ENCODE measurements at places on chromosomes 11 and 22.

GRCh38 chr11:46827995-46828394, 18.1 kb downstream of the CKAP5 start:
- no peak for DNase-seq

- DNase-seq, result no peak
Measured at GRCh38 chr11:69912911-69913451, 93.8 kb upstream of the FGF3 start.

DNA sequence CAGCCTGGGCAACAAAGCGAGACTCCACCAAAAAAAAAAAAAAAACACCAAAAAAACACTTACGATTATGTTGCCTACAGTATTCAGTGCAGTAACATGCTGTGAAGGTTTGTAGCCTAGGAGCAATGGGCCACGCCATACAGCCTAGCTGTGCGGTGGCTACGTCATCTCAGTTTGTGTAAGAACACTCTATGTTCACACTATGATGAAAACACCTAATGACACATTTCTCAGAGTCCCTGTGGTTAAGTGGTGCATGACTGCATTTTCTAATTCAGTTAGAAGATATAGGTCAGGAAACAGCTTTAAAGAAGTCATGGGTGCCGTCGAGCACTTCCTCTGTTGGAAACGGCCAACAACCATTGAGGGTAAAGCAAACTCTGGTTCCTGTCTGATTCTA, 75.7 kb upstream of the ANO1 start:
- no peak for DNase-seq

DNA sequence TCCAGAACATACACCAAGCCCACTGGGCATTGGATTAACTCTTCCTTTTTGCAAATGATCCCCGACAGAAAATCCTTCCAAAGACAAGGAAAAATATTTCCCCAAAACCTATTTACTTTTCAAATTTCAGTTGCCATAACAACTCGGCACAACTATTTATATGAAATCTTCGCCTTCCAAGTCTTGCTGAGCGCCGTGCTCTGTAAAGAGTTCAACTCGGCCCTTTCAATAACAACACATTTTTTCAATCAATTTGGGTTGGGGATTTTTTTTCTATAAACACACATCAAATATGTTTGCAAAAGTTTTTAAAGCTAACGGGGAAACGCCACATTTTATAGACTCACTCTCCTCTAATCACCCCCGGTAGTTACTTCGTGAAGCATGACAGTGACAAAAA, 333.8 kb downstream of the MN1 start:
- DNase-seq, result no peak

- DNase-seq, result no peak
Measured at GRCh38 chr22:46397951-46398350, 62.4 kb downstream of the TRMU start.

- DNase-seq, result no peak
Measured at GRCh38 chr11:83034673-83035014, 37.1 kb downstream of the RAB30 start.

GRCh38 chr11:132704781-132705375, 827.4 kb downstream of the OPCML start:
- no peak for DNase-seq

- DNase-seq, result no peak
Measured at GRCh38 chr11:65781152-65781961, 581 bp upstream of the AP5B1 start.

- no peak for DNase-seq
Measured at GRCh38 chr22:43331069-43331451, 12.1 kb downstream of the SCUBE1 start.

DNA sequence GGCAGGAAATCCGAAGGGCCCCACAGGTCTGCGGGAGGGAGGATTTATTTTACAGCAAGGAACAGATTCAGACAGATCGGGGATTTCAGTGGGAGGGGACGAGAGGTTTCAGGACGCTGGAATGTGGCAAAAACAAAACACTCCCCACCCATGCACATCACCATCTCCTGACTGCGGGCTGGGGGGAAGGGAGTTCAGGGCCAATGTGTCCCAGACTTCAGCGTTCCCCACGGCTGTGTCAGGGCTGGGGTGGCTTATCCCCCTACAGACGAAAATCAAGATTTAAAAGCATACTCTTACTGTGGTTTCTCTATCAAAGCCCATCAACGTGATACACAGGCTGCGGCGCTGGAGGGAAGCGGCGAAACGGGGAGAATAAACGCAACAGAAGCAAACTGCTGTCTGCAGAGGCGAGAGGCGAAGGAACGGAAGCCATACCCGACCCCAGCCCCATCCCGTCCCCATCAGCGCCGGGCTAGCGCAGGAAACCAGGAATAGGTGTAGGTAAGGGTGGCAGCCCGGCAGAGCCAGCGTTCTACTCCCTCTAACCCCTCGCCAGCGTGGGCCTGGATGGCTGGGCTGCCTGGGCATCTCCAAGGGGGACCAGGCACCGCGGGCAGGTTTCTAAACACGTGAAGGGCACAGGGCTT, 2.7 kb downstream of the TENM4 start:
- no peak for DNase-seq

- DNase-seq, result no peak
Measured at GRCh38 chr11:93248602-93249001, 50.8 kb upstream of the SLC36A4 start.

GRCh38 chr22:44305888-44306287, 6.9 kb downstream of the SHISAL1 start:
- DNase-seq, result no peak

DNA sequence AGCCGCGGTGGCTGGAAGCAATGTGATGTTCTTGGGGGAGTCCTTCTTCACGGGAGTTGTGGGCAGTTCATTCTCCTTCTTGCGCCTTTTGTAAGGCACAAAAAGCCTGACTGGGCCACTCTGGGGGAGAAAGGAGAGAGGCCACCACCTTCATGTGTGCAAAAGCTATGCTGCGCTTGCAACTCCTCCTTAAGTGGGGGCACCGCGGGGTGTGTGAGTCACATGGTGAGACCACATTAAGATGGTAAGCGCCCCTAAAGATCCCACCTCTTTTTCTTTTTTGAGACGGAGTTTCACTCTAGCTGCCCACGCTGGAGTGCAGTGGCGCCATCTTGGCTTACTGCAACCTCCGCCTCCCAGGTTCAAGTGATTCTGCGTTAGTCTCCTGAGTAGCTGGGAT, 14.1 kb downstream of the DEAF1 start:
- DNase-seq, result no peak

- DNase-seq, result no peak
Measured at GRCh38 chr11:43992834-43993637, 50.6 kb downstream of the C11orf96 start.

- DNase-seq, result no peak
Measured at GRCh38 chr11:130945896-130946295, 29.6 kb upstream of the SNX19 start.

DNA sequence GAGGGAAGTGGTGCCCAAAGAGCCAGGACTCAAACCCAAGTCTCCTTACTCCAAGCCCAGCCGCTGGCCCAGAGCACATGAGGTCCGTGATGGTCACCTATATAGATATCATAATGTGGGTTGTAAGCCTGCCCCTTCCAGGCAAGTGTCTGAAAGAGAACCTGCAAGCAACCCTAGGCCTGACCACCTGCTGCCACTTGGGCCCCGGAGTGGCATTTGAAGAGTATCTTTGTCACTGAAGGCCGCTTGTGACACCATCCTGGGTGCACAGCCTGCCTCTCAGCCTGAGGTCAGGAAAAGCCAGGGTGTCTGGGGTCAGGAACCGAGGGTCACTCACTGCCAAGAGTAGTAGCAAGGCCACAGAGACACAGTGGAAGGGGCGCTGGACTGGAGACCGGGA, 32.4 kb downstream of the OTOG start:
- no peak for DNase-seq

DNA sequence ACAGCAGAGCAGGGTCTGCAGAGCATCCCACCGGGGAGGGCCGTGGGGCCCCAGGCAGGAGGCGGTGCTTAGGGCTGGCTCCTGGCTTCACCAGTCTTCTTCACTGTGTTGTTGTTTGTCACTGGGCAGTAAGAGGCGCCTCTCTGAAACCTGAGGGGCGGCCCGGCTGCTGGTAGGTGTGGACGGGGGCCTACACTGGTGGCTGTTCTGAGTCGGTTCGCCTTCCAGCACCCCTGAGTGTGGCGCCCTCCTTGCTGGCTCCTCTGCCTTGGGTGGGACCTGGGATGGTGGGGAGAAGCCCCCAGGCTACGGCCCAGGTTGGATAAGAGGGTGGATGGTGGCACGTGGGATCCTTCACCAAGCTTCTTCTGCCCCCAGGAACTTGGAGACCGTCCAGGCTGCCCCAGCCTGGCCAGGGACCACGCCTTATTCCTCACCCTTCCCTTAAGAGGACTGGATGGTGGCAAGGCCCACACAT, 10.4 kb upstream of the GRAMD4 start:
- no peak for DNase-seq

GRCh38 chr11:75246671-75247350, 6.2 kb downstream of the TPBGL start:
- no peak for DNase-seq

DNA sequence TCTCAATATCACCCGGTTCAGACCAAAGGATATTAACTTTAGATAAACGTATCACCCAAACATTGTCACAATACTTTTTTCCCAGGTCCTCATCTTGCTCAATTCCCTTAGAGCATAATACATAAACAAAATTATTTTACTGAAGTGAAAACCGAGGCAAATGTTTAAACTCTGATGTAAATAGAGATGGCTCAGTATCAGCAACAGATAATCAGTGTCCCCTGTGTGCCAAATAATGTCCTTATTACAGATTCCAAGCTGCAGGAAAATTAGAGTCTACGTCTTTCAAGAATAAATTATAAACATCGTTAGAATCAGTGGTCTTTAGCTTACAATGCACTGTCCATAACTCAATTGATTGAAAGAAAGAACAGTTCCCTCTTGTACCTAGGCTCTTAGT, 50.2 kb downstream of the DDI1 start:
- DNase-seq, result no peak

GRCh38 chr11:94636388-94636949, 69.3 kb downstream of the PIWIL4 start:
- DNase-seq, result no peak

DNA sequence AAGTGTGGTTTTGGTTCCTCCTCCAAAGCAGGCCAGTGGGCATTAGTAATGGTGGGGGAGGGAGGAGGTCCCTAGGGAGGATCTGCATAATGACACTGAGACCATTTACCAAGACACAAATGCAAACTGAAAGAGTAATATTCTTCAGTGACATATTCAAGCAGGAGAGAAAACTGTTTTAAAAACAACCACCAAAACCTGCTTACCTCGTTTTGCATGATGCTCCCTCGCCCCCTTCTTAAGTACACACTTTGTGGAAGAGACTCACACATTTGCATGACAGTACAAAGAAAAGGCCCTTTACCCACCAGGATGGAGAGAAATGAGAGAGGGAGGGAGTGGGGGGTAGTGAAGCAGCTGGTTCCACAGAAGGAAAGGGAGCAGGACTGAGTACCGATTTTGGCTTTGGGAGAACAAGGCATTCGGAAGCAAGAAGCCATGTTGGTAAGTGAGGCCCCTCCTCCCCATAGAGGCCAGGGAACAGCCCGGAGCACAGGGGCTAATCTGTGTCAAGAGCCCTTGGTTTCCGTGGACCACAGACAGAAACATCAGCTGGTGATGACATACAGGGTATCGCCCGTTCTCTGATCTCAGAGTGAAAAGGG, 13.0 kb upstream of the OPCML start:
- no peak for DNase-seq

GRCh38 chr22:17056058-17056457, 28.7 kb upstream of the IL17RA start:
- no peak for DNase-seq

GRCh38 chr11:73182824-73183321, 35.2 kb upstream of the P2RY2 start:
- DNase-seq, result no peak

- DNase-seq, result no peak
Measured at GRCh38 chr22:36246718-36247117, 6.2 kb upstream of the APOL1 start.

DNA sequence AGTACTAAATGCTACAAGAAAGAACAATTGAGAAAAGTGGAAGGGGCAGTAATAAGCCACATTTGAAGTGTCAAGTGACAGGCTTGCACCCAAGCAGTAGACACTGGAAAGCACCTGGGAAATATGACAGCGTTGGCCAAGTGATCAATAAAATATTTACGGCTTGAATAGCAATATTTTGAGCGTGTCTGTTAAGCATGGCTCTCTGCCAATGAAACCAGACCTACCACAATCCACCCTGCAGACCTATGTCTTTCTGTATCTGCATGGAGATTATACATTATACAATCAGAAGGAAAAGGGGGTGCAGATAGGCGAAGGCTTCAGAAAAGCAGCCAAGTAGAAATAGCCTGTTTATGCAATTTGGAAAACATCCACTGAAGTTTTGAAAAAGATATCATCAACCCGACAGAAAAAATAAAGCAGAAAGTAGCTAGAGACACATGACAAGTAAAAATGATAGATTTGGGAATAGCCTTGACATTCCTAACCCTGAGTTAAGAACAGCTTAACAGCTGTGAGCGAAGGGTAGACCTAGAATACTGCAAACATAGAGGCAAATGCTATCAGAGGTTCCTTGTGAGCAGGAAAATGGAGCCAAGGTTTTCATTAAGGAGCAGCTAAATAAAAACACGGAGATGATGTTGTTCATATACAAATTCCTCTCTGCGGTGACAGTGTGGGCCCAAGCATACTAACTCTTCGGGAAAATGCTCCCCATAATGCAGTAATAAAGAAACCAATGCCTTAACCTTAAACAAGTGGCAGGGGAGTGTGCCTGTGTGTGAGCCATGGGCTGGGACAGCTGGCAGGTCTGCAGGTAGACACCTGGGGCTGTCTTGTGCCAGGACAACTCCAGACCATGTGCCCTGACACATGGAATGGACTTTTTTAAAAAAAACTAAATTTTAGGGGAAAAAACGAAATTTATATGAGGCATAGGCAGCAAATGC, 71.3 kb downstream of the ETS1 start:
- DNase-seq, result no peak

GRCh38 chr22:32144496-32145274, 14.4 kb downstream of the C22orf42 start:
- DNase-seq, result no peak

DNA sequence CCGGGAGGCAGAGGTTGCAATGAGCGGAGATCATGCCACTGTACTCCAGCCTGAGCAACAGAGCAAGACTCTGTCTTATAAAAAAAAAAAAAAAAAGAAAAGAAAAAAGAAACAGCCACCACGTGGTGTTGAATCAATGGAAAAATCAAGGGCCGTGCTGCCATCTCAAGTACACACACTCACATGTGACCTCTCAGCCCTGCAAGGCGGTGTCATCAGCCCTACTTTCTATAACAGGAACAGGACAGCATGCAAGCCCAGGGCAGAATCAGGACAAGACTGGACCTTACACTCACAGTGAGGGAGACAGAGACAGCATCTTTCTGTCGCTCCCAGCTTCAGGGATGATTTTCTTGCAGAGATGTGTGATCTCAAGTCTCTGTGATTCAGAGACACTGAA, 179.6 kb downstream of the MPPED1 start:
- DNase-seq, result no peak

GRCh38 chr11:112024178-112024772, 933 bp upstream of the DLAT start:
- DNase-seq, result no peak
